Activated CD8-positive, alpha-beta memory T cell treated with anti-CD3 and anti-CD28 coated beads for 4 hours (primary cell): ENCODE measurements at places on chromosomes 16 and 17.
A peak's percentile ranks its signal among the peaks of the same experiment; 100 is the strongest.

GRCh38 chr17:79046916-79047280, 22.9 kb downstream of the C1QTNF1 start:
- no peak for DNase-seq

- no peak for DNase-seq
These were observed 15.4 kb downstream of the ARL2BP start for GRCh38 chr16:57260294-57260929.

DNA sequence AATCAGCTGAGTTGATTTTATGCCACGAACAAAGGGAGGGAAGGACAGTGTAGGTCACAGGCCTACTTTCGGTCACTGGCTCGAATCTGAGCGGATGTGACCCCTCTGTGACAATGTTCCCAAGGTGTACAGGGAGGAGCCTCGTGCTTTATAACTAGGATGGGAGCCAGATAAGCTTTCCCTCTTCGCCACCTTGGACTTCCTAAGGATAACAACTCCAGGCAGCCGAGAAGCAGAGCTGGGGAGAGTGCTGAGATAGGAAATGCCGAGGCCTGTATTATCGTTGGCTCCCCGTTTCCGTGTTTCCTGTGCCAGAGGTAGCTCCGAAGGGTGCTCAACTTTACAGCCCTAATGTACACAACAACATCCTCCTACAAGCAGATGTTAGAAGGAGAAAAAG, 217.8 kb upstream of the IRX3 start:
- no peak for DNase-seq

- DNase-seq: peak; percentile 64
These were observed 23.4 kb downstream of the GJD3 start for GRCh38 chr17:40340880-40341807.
